ENCODE measurements at places on chromosomes 12 and 14.

- DNase-seq, result no peak
Measured at GRCh38 chr14:56173365-56173922, 55.2 kb downstream of the PELI2 start.

- peak; percentile 90 for DNase-seq
Measured at GRCh38 chr14:89417091-89417464, at the start of gene FOXN3. Gene FOXN3 (minus strand): TSS chr14:89417233. CDS start chr14:89412476, 4,757 bp downstream.

GRCh38 chr12:96371138-96371789 is 29.0 kb downstream of the CDK17 start:
- DNase-seq, result peak; percentile 49

- peak; percentile 94 for DNase-seq
Measured at GRCh38 chr12:109097435-109098182, at the start of gene UNG. Gene UNG (plus strand): TSS chr12:109097597. CDS start chr12:109097680, 83 bp downstream.

- DNase-seq, result no peak
Measured at GRCh38 chr12:116436561-116437249, 122.5 kb upstream of the MAP1LC3B2 start.

DNA sequence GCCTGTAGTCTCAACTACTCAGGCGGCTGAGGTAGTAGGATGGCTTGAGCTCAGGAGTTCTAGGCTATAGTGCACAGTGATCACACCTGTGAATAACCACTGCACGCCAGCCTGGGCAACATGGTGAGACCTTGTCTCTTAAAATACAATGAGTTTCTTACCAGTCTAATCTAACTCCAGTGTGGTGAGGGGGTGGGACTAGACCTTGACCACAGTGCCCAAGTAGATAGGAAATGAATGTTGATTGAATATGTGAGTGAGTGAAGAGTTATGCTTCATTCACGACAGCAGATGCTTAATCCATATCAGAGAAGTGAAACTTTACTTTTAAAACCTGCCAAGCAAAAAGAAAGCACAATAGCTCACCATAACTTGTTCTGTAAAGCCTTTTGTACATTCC is 11.2 kb upstream of the AK7 start:
- peak; percentile 44 for DNase-seq

DNA sequence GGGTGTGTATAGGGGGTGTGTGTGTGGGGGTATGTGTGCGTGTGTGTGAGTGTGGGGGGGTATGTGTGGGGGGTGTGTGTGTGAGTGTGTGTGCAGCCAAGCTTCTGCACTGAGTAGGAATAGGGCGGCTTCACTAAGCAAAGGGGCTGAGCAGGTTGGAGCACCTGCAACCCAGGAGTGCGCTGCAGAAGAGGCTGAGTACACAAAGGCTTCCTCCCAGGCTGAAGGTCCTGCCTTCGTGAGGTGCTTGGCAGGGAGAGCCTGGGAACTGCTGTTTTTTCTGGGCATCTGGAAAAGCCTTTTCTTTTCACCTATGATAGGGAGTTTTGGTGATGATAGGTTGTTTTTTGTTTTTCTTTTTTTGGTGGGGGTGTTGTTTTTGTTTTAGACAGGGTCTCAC is 6.0 kb upstream of the NUDT14 start:
- DNase-seq, result no peak

DNA sequence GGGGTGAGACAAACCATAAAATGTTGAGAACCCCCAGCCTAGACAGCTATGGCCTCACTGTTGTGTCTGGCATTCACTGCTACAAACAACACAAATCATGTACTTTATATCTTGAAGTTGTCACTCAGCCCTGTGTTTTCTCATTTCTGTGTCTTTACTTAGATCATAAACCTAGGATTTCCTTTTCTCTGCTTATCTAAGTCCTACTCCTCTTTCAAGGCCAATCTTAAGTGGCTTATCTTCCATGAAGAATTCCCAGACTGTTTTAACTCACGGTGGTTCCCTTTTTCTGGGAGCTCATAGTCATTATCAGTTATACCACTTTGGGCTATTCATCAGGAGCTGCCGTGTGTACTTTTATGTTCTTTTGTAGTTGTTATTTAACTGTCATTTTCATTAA is 42.1 kb downstream of the FLRT2 start:
- no peak for DNase-seq

DNA sequence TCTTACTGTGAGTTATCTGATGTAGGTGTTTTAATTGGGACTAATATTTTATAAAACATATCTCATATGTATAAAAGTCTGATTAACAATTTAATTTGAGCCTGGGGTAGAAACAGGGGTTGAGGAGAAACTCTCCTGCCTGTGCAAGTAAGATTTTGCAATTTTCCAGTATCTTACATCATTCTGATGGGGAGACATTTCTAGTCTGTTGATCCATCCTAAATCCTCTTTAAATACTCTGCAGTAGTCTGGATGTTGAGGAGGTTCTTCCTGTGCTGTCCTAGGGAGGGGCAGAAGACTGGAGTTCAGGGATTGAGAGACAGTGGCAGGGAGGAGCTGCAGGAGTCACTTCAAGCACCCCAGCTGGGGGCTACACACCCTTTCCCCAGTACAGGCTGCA is 287.8 kb downstream of the ADGRD1 start:
- no peak for DNase-seq

DNA sequence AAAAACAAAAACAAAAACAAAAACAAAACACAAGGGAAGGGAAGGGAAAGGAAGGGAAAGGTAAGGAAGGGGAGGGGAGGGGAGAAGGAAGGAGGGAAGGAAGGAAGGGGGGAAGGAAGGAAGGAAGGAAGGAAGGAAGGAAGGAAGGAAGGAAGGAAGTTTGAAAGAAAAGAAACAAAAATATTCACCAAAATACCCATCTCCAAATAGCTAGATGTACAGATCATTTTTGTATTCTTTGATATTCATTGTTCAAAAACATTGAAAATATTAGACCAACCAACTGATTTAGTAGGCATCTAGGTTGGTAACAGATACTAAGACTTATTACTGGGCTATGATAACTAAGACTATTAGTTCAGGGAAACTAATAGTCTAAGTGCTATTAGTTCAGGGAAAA is 39.1 kb upstream of the USP15 start:
- DNase-seq, result no peak

DNA sequence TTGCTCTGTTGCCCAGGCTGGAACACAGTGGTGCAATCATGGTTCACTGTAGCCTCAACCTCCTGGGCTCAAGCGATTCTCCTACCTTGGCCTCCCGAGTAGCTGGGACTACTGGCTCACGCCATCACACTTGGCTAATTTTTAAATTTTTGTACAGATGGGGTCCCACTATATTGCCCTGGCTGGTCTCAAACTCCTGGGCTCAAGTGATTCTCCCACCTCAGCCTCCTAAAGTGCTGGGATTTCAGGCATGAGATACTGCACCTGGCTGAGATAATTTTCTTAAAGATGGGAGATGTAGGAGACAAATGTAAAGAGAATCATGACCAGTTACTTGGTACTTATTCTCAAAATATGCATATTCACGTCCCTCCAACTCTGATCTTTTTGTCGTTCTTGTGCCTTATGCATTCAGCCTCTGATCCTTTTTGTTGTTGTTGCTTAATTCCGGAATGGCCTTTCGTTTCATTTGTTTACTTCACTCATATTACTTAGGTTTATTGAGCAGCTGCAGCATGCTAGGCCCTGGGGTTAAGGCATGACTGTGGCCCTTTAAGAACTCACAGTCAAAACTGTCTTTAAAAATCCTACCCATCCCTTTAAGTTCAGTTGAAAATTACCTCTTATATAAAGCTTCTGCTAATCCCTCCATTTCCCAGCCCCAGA is 8.9 kb downstream of the RBMS2 start:
- no peak for DNase-seq

DNA sequence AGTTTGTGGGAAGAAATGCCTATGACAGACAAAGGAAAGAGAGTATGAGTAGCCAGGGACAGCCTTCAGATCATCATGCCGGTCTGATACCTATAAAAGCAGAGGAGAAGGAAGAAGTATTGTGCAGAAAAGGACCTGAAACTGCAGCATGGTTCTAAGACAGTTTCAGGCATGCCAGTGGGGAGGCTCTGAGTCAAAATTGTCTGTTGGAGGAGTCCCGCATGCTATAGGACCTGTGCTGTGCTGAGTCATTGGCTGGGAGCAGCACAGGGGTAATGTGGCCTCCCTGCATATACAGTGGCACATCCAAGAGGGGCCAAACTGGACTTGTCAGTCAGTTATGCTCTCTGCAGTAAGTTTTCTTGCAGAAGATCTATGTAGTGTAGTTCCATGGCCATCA is 40.7 kb downstream of the NEUROD4 start:
- DNase-seq, result peak; percentile 19

DNA sequence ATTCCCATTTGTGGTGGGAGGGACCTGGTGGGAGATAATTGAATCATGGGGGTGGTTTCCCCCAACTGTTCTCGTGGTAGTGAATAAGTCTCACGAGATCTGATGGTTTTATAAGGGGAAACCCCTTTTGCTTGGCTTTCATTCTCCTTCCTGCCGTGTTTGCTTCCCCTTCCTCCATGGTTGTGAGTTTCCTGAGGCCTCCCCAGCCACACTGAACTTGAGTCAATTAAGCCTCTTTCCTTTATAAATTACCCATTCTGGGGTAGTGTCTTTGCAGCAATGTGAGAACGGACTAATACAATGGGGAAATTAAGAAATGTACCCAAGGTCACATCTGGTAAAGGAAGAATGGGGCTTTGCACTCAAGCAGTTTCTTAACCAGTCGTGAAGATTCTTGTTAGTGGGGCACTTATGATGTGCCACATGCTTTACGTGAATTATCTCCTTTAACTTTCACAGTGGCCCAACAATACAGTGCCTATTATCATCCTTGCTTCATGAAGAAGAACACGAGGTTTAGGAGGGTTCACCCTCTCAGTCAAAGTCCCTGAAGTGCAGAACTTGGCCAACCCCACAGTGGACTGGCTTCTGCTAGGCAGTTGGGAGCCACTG is 234.3 kb downstream of the EFCAB11 start:
- DNase-seq, result no peak

All from hematopoietic multipotent progenitor cell treated with erythropoietin and hydrocortisone succinate and interleukin-3 and kit ligand, for 8 days (in vitro differentiated cells).